ENCODE measurements at places on chromosomes 12 and 14.

- no peak for DNase-seq
Measured at GRCh38 chr12:3202096-3202495, 124.9 kb downstream of the TSPAN9 start.

- no peak for DNase-seq
Measured at GRCh38 chr12:57469296-57470164, 9.9 kb downstream of the GLI1 start.

DNA sequence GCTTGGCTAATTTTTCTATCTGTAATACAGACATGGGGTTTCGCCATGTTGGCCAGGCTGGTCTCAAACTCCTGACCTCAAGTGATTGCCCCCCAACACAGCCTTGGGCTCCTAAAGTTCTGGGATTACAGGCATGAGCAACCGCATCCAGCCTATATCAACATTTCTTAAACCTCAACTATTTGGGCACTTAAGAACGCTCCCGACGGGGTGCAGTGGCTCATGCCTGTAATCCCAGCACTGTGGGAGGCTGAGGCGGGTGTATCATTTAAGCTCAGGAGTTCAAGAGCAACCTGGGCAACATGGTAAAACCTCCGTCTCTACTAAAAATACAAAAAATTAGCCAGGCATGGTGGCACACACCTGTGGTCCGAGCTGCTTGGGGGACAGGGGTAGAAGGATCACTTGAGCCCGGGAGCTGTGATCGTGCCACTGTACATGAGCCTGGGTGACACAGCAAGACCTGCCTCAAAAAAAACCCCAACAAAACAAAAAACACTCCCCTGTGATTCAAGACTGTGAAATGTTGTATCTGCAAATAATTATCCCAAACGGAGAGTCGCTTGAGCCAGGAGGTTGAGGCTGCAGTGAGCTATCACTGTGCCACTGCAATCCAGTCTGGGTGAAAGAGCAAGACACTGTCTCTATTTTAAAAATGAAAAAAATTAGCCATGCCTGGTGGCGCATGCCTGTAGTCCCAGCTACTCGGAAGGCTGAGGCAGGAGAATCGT, 21.5 kb downstream of the PPTC7 start:
- DNase-seq = no peak

GRCh38 chr12:2266666-2267620, 214.2 kb downstream of the CACNA1C start:
- no peak for DNase-seq

GRCh38 chr14:89566180-89566579, 149.1 kb upstream of the FOXN3 start:
- no peak for DNase-seq
